ENCODE measurements at places on chromosomes 3 and 15. TPM values are rescaled to one million over a fixed set of nuclear protein-coding genes. Genes with fewer than 3 reads are reported as not detected.

Gene ARIH2
- total RNA-seq: 35.1 TPM

- DNase-seq: no peak
Observed at GRCh38 chr3:37953707-37954394, 36.7 kb upstream of the VILL start.

Gene DCLK3
- not detected for total RNA-seq

Gene WDR82
- total RNA-seq: 15.1 TPM

GRCh38 chr3:197508461-197508860, 47.3 kb downstream of the BDH1 start:
- no peak for DNase-seq

DNA sequence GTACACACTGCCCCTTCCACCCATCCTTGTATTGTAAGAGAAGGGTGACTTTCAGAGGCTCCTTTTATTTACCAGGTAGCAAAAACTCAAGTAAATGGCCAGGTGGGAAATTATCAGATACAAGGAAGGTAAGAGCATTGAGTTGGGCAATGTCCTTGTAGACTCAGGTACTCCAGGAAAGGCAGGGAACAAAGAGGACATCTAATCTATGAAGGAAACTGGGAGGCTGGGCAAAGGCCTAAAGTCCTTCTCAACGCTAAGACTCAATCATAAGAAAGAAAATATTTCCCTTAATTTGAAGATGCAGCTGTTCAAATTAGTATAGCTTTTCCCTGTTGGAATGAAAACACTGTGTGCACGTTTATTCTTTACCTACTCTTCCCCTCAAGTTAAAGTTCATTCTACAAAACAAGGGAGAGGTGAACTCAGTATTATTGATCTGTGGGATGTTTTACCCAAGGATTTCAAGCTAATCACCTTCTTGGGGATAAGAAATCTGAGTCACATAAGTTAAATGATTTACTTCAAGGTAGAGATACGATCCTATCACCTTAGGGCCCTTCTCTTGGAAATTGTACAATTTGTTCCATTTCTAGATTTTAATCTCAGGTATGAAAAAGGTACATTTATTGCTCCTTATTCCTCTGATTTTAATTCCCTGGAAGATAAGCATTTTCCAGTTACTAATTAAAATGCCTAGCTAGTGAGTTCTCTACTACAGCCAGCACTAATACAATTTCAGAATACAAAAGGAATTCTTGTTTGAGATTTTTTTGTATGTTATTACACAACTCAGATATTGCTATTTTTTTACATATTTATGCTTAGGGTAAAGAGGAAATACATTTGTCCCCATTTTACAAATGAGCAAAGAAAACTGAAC, 80.6 kb downstream of the PLD1 start:
- no peak for DNase-seq

DNA sequence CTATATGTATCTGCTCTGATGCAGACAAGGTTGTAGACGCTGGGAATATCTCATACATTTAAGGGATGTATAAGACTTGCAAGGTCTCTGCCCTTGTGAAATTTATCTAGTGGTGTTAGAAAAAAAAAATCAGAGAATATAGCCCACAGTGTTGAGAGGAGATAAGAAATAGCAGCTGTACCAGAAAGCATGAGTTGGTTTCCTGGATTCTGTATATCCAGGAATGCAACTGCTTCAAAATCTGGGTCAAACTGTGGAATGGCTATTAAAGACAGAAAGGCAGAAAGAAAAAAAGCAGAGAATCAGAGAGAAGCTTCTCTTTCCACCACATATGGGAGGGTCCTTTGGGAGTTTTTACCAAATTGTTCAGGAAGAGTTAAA, 1.5 kb upstream of the TMEM212 start:
- DNase-seq: no peak

Gene GABRA5
- total RNA-seq: not detected

GRCh38 chr15:34483644-34484043, 46.0 kb upstream of the GOLGA8A start:
- no peak for DNase-seq

GRCh38 chr3:8610951-8611350, 33.6 kb downstream of the SSUH2 start:
- DNase-seq: no peak

DNA sequence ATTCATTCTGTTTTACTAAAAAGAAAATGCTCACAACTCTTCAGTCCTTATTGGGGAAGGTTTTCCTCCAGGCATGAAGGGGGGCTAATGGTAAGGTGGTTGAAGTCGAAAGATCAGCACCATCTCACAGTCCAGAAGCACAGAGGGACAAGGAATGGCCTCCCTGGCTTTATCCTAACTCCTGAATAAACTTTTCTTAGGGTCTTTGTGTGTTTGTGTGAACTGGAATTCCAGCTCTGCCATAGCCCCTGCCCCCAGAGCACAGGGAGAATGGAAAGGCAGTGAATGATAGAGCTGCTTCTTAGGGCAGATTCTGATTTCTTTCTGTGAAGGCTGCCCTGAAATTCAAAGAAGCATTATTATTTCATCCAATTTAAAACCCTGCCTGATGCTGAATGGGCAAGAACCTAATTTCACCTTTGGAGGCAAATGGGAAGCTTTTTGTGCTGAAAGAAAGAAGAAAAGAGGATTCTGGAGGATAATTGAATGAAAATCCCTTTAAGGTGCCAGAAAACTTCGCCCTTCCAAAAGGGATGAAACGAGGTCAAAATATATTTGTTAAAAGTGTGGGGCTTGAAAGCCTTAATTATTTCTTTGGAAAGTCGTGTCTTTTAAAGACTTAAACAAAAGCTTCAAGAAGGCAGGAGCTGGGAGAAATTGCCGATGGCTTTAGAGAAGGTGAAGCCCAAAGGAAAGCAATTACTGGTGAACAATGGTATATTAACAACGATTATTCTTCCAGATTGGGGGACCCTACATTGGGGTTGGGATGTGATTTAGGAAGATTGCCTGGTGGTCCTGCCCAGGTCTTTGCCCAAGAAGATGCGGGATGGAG, 259.9 kb upstream of the RGMA start:
- no peak for DNase-seq

- DNase-seq: no peak
Observed at GRCh38 chr3:4588466-4588865, 95.3 kb downstream of the ITPR1 start.

Gene GOLGA6B
- total RNA-seq: not detected

Gene DGKG
- total RNA-seq: 0.95 TPM

GRCh38 chr15:69998541-69999391, 99.0 kb downstream of the TLE3 start:
- DNase-seq: no peak

- DNase-seq: no peak
Observed at GRCh38 chr15:93121107-93121506, 32.1 kb upstream of the RGMA start.

Gene VEPH1
- 11.2 TPM for total RNA-seq

Gene SLC22A14
- not detected for total RNA-seq

GRCh38 chr3:62873451-62873760, 1.8 kb downstream of the CADPS start:
- DNase-seq: no peak

DNA sequence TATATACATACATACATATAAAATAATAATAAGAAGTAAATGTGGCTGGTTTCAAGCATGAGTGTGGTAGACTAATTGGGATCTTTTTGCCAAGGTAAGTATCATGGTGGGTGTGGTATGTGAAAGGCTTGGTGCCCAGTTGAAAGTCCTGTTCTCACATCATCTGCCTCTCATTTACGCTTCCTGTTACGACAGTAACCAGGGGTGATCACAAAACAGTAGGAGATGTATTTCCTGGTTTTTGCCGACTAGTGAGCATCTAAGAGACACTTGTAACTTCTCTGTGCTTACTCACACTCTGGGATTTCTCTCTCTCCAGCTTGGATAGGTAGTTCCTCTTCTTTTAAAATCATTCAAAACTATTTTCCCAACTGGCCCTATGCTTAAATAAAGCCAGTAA, 1028.3 kb upstream of the NR2F2 start:
- DNase-seq: no peak

Data from pancreas (tissue), 10 donors.